Glomerular endothelial cell (primary cell): ENCODE measurements at places on chromosomes 1 and 21.

GRCh38 chr1:232454227-232454886 lies 175.6 kb downstream of the SIPA1L2 start:
- DNase-seq, result no peak

- no peak for DNase-seq
These were observed 35.2 kb upstream of the MAGOH start for GRCh38 chr1:53273526-53273925.

- no peak for DNase-seq
These were observed 34.7 kb downstream of the ZBTB17 start for GRCh38 chr1:15941044-15941840.

DNA sequence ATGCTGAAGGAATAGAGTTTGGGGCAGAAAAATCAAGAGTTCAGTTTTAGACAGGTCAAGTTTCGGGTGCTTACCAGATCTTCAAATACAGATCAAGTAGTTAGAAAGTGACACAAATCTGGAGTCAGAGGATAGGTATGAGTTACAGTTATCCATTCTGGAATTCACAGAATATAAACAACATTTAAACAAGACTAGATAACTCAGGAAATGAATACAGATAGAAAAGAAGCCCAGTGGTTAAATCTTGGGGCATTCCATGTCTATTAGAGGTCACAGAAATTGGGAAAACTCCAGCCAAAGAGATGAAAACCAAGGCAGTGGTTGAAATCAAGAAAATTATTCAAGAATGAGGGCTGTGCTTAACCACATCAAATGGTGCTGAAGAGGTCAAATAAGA lies 187.0 kb upstream of the HP1BP3 start:
- DNase-seq, result no peak

DNA sequence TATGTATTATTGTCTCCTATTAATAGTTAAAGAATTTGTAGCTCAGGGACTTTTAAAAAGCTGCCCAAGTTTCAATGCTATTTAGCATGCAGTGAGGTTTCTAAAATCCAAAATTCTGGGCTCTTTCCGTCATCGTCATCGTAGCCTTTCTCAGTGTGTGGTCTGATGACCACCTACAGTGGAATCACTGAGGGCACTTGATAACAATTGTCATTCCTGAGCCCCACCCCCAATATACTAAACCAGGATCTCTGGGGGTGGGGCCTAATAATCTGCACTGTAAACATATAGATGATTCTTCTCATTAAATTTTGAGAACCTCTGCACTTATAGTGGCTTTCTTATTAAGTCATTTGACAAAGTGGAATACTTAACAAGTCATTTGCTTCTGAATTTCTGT lies 674.8 kb downstream of the PLPP3 start:
- no peak for DNase-seq

DNA sequence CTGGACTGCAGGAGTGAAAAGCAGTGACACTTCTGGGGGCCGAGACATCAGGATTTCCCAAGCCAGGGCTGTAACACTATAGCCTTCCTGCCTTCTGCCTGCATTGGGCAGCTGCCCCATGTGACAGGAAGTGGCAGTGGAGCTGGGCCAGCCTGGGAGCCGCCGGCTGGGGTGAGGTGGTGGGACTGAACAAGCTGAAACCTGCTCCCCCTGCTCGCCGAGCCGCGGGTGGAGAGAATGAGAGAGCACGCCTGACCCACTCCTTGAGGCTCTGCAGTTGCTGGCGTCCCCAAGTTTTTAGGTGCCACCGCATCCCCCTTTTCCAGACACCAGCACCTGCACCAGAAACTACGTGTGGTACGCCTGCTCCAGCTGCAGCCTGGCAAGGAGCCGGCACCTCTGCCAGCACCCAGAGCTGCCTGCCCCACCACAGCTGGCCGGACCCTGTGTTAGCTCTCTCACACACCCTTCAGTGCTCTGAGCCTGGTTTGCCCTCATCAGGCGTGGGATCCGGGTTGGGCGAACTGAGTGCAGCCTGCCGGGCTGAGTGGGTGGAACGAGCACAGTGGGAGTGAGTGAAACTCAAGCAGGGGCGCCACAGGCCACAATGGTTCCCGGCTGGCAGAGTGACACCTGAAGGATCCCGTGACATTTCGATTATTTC lies 119.4 kb downstream of the AKT3 start:
- no peak for DNase-seq

DNA sequence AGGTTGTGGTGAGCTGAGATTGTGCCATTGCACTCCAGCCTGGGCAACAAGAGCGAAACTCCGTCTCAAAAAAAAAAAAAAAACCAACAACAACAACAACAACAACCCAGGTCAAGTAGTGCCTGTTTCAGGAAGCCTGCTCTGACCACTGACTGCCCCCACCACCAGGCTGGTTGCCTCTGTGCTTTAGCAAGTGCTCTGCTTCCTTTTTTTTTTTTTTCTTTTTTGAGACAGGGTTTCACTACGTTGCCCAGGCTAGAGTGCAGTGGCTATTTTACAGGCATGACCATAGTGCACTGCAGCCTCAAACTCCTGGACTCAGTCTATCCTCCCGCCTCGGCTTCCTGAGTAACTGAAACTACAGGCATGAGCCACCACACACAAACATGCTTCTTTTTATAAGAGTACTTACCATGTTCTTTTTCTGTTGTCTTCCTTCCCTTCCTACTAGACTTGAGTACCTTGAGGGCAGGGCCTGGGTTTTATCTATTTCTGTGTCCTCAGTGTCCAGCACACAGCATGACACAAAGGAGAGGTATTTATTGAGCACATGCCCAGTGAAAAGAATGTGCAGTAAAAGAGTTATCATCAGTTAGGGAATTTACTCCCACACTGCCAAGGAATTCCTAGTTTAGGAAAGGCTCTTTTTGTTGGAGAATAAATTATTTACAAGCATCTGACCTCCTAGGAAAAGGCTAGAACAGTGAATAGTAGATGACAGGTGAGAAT lies 9.9 kb upstream of the COA7 start:
- no peak for DNase-seq

DNA sequence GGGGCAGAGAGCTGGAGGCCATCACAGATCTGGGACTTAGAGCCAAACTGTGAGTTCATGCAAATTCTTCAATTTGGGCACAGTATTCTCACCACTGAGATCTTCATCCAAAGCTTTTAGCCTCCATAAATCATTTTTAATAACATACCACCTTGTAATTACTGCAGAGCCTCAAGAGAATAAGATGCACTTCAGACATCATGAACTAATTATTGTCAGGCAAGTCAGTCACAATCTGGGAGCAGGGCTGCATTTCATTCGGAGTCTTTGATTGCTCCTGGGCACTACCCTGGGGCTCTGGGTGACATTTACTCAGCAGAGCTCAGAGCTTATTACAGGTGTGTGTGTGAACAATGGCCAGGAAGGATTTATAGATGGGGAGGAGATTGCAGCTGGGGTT lies 623.7 kb downstream of the PTPRU start:
- no peak for DNase-seq

DNA sequence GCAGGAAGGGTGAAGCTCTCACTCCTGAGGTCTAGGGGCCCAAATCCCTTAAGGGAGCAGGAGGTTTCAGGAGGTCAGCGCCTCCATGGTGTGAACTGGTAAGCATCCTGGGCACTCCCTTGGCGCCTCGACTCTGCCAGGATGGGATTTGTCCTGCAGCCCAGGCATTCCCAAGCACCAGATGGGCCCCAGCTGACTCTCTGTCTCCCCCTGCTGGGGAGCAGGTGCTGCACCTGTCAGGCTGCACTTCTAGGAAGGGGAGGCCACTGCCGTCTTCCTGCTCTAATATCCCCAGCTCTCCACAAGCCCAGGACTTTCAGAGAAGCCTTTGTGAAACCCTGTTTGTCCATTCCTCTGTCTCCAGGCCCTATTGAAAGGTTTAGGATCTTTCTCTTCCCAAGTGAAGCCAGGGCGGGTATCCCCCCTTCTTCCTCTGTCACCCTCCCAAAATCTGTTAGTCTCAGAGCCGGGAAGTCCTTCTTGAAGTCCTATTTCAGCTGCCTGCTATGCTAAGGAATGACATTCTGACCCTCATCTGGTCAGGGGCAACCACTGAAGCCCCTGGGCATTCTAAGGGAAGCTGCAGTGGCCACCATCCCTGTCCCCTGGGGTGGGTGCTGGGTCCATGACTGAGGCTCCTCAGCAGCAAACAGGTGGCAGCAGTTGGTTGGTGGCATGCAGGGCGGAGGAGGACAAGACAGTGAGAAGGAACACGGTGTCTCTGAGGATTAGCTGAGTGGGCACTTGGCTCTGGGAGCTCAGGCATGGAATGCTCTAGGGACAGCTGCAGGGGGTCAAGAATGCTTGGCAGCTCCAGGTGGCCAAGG lies 3.2 kb downstream of the MYBPH start:
- DNase-seq, result peak; percentile 10

- DNase-seq, result no peak
These were observed 43.0 kb downstream of the TOR3A start for GRCh38 chr1:179124873-179125272.

DNA sequence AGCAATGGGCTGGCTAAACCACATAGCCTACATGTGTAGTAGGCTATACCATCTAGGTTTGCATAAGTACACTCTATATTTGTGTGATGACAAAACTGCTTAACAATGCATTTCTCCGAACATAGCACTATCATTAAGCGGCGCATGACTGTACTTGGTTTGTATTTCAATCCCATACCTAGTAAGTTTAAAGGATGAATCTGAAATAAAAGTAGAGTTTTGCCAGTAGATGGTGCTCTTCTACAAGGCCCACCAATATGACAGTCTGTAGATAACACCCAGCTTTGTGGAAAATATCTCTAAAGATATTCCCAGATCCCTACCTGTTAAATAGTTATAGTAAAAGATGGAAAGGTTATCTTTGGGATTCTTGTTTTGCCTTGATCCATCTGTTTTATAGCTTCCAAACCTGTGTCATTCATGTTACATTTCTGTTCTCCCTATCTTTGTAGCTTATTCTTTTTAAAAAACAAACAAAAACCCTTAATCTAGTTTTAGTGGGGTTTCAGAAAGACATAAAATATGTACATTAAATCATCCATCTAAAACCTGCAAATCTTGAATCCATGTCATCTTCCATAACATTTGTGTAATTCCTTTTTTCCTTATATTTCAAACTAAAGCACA lies 33.9 kb upstream of the ASPM start:
- DNase-seq, result peak; percentile 27

DNA sequence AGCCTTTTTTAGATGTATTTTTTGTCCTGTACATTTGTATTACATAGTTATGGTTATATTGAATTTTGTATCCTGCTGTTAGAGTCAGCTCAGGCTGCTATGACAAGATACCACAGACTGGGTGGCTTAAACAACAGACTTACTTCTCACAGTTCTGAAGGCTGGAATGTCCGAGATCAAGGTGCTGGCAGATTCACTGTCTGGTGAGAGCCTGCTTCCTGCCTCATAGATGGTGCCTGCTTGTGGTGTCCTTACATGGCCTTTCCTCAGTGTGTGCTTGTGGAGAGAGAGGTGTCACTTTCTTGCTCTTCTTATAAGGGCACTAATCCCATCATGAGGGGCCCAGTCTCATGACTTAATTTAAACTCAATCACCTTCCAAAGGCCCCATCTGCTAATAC lies 23.1 kb upstream of the MYSM1 start:
- no peak for DNase-seq
